ENCODE measurements at places on chromosomes 1 and 21. TPM values are rescaled to one million over a fixed set of nuclear protein-coding genes. Genes with fewer than 3 reads are reported as not detected.

RNU1-1 gene
- 1,398 TPM for total RNA-seq

ETV3L gene
- total RNA-seq, result not detected

SPRR1B gene
- 328 TPM for total RNA-seq

MSH4 gene
- 0.17 TPM for total RNA-seq
